NCI-H2227 treated with DMSO at 0.1 percent for 48 hours (cell line): ENCODE measurements at places on chromosomes 7 and 10.

DNA sequence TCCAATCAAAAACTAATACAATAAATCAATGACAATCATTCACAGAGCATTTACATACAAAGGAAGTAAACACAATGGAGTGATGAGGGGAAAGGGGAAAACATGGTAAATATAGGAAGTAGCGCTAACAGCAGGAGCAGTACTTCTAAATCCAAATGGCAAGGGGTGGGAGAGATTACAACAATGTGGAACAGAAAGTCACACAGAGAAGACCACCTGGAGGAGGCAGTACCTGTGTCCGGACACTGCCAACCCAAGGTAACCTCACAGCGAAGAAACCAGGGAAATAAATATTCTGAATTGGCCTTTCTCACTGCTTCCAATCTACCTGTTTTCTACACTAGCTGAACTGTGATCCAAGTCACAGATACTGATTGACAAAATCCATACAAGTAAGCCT lies 58.2 kb downstream of the ABI1 start:
- DNase-seq, result no peak

- no peak for DNase-seq
These were observed 317.3 kb upstream of the CACNA2D1 start for GRCh38 chr7:82760831-82761230.

DNA sequence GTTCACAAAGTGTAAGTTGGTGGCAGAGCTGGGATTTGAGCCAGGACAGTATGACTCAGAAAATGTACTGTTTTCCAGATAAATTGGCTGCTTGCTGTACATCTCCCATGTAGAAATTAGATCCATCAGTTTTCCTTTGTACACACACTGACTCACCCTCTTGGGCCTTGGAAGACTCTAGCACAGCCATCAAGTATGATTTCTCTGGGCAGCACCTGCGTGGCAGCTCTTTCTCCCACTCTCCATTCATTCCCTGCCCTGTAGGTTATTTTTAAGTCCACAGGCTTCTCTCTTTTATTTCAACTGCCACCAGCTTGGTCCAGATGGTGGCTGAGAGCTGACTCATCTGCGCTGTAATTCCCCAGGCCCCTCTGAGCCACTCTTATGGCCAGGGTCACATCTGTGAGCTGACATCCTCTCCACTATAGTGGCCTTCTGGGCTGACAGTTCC lies 28.3 kb upstream of the SDK1 start:
- DNase-seq, result no peak

GRCh38 chr10:103109821-103110220 lies 83.3 kb downstream of the NT5C2 start:
- DNase-seq, result no peak

GRCh38 chr10:8556321-8556720 lies 501.8 kb downstream of the GATA3 start:
- no peak for DNase-seq

DNA sequence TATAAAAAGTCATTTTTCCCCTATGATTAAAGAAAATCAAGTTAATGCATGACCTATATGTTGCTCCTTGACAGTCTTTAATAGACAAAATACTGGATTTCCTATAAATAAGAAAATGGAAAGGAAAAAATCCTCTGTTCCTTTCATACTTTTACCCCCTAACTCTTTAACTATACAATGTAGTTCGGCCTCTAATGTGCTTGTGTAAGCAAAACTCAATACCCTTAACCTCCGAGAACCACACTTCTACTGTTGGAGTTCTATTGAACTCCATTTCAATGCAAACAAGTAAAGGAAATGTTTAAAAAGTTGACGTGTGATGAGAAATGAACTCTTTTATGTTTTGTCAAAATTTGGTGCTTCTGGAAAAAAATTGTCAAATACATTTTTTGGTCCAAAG lies 36.0 kb downstream of the HDAC9 start:
- no peak for DNase-seq

DNA sequence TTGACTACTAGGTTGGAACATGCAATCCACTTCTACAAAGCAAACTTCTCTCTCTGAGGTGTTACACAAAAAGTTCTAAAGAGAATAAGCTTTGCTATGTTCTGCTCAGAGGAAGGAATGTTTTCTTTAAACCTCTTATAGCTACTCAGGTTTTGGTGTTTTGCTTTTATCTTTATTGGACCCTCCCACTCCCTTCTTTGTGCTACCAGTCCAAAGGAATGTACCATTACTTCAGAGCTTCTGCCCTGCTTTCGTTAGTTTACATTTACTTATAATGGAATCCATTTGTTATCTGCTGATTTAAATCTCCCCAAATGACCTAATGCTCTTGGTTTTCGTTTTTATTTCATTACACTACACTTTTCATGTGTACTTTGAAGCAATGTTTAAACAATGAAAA lies 154.9 kb downstream of the ATE1 start:
- no peak for DNase-seq

DNA sequence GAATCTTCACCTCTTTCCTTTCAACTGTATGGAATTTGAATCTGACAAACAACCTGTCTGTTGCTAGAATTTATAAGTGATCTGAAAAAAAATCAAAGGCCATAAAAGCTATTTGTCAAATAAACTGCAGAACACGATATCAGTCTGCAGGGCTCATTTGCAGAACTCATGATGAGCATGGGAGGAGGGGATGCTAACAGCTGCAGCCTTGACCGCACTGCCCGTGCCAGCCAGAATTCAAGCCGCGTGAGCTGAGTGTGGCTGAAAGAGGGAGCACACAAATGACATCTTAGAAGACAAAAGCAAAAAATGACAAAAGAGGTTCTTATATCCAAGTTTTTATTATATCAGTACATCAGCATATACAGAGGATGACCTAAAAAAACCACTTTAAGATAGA lies 15.7 kb downstream of the LRRTM3 start:
- DNase-seq, result peak; percentile 38

DNA sequence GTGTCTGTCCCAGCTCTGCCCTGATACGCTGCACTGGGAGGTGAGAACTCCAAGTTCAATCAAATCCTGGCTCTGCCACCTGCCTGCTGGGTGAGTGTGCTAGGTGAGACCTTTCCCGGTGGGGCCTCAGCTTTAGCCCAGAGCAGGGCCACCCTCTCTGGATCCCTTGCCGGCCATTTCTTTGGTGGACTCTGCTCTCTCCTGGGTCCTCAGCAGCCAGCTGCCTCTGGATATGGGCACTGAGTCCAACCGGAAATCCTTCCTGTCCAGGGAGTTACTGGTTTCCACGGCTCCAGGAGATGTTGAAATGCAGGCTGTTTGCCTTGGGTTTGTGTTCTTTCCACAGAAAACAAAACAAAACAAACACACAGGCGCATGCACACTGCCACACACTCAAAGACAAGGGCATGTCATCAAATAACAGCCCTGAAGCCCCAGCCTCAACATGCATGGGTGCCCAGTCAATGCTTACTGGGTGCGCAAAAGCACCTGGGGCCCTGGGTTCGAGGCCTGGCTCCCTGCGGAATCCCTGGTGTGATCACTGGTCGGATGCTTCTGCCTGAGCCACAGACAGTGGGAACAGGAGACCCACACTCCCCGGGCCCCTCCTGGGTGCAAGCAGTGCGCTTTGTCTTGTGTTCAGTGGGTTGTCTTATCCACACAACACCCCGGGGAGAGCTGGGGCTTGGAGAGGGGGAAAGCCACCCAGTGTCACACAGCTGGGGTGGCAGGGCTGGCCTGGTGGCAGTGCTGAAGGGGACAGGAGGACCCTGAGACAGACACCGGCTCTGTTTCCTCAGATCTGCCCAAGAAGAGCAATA lies 33.1 kb downstream of the PPIF start:
- no peak for DNase-seq

DNA sequence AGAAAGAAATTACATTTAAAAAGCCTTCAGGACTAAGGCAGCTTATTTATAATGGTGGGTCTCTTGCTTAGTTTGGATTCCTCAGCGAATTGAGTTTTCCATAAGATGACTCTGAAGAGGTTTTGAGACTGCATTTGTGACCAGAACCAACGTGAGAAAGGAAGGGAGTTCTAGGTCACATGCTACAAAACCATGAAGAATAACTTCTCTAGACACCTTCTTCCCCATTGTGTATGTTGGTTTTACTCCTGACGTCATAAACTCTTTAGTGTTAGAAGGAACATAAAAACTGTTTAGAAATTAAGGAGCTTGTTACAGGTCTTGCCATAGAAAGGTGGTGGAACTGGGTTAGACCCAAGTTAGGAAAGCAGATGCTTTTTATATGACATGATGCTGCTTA lies 11.1 kb downstream of the PTPN12 start:
- no peak for DNase-seq

DNA sequence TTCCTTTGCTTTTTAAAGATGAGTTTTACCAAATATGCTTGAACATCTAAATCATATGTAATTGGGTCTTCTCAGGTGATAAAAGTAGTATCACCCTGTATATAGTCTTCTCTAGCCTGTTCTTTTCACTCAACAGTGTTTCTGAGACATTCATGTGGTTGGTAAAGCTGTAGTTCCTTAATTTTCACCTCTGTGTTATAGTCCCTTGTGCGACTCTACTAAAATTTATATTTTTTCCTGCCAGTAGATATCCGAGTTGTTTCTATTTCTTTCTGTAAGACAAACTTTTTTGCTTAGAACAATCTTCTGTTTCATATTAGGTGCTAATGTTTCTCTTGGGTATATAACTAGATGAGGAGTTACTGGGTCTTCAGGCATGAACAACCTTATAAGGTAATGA lies 35.6 kb downstream of the SYPL1 start:
- DNase-seq, result no peak

GRCh38 chr7:142569851-142570250 lies 179.4 kb upstream of the PRSS1 start:
- no peak for DNase-seq

DNA sequence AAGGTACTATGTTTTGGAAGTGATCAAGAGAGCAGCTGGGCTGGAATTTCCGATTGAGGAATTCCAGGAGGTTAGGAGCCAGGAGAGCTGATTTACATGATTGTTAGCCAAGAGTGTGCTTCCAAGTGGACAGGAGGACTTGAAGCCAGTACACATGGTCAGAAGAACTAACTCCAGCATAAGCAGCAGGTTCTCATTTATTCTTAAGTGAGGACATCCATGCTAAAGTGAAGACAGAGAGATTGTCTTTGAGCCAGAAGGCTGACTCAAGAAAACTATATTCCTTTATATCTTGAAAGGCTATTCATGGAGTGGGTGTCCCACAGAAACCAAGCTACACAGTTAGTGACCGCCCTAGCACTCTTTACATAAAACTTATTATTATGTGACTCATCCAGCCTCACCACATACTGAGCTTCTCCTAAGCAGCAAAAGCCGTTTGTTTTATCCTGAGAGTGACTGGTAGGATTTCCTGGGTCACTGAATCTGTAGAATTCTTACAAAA lies 56.7 kb upstream of the SEMA3A start:
- peak; percentile 24 for DNase-seq

DNA sequence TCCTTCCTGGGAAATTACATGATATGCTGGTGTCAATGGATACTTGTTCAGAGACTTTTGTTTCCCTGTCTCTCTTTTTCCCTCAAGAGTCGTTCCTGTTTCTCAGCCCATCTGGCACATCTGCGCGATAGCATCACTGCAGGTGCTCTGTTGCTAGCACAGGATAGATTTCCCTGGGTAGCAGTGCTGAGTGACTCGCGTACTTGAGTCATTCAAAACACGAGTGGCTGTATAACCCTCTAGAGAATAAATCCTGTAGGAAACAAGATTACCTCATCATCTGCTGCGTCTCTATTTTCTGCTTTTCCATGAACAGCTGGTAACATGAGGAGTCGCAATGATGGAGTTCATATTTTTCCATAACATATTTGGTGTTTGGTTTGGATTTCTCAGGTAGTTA lies 452.0 kb upstream of the FZD8 start:
- DNase-seq, result no peak

DNA sequence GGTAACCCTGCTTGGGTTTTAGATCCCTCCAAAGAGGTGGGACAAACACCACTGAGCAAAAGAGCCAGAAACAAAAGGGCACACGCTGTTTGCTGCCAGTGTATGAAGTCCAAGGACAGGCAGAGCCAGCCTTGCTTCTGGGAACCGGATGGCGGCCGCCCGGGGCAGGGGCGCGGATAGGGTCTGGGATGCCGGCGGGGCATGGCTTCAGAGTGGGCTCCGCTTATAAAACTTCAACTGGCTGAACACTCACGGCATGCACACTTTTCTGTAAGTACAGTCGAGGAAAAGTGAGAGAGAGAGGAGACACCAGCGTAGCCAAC lies 62.6 kb downstream of the ASB13 start:
- DNase-seq, result no peak

- DNase-seq, result no peak
These were observed 22.8 kb downstream of the CALML3 start for GRCh38 chr10:5547681-5547930.

DNA sequence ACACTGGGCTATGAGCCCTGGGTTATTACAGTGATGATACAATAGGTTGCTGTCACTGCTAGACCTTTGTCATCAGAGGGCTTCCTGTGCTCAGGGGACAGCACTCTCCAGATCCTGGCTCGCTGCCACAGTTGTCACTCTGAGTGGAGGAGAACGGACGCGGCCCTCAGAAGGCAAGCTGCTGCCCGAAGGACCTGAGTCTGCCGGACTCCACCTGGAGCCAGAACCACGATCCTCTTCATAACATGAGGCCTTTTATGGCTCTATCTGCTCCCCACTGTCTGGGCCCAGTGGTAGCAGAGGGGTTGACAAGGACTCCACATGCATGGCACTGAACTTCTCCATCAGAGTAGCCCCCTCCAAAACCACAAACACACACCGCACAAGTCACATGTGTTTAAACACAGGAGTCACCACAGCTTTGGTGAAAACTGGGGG lies 94.7 kb upstream of the EFCAB10 start:
- DNase-seq, result no peak

- DNase-seq, result no peak
These were observed 136.8 kb downstream of the LCOR start for GRCh38 chr10:96968682-96969423.

- DNase-seq, result peak; percentile 87
These were observed 618 bp upstream of the RELN start for GRCh38 chr7:103989785-103990767.

- no peak for DNase-seq
These were observed 8.2 kb downstream of the MAFK start for GRCh38 chr7:1538544-1539180.

DNA sequence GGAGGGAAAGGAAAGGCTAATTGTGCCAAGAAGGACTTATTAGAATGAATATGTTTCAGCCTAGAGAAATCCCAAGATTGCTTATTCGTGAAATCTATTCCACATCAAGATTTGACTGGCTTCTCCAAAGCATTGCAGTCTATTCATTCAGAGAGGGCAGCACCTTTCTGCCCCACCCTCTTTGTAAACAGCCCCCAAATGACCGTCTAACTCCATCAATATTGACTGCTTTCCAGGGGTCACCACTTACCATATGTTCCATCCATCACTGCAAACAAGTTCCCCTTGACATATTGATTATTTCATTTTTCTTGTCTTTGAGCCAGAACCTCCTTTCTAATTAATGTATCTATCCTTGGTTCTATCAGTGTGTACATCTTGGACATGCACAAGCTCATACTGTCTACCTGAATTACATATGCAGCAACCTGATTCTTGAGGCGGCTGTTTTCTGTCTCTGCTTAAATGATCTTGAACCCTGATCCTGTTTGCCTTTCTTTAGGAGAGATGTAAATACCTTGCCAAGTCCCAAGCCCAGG lies 44.2 kb upstream of the PTER start:
- DNase-seq, result peak; percentile 8
